Stimulated activated CD8-positive, alpha-beta memory T cell treated with anti-CD3 and anti-CD28 coated beads, Interleukin-2, amount 100 ng/mL, for 1 hour (primary cell): ENCODE measurements at places on chromosomes 12 and 14.
A peak's percentile ranks its signal among the peaks of the same experiment; 100 is the strongest.

- DNase-seq = no peak
Observed at GRCh38 chr12:18551106-18551505, 186.7 kb downstream of the PLCZ1 start.

GRCh38 chr12:52080403-52081251 is 1.1 kb downstream of the SMIM41 start:
- no peak for DNase-seq

GRCh38 chr14:60233251-60233650 is 15.8 kb upstream of the PPM1A start:
- DNase-seq = no peak

DNA sequence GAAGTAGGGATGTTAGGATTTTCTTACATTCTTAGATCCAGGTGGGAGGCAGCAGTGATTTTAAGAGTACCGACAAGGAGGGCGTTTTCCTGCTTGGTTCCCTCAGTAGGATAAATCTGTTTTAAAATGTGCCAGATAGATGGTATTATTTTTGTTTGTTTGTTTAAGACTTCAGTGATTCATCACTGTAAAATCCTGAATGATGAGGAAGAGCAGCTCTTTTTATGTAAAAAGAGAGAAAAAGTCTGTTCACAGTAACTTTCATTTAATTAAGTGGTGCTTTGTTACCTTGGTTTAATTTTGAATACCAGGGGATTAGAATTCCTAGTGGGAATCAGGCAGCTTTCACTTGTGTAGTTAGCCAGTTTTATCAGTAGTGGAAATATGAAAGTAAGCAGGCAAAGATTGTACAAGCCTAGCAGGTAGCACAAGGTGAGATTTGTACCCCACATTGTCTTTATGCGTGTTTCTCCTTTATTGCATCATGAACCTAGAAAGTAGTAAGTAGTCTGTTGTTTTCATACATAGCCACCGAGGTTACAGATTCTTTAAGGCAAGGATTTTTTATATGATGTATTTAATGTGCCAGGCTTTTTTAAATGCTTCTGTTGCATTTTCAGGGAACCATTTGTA is 349.6 kb downstream of the CCDC91 start:
- DNase-seq = no peak

DNA sequence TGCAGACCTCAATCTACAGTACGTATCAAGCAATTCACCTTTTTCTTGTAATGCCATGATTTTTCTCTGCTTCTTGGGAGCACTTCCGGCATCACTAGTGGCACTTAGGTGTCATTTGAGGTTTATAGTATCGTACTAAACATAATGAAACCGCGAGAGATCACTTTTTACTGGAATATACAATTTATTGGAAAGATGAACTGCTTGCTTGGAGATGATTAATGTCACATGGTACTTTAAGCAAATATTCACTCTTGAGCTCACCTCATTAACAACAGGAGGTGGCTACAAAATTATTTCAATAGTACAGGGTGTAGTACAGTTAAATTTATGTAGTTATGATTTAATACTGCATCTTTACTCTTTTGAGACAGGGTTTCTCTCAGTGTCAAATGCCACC is 11.5 kb downstream of the FUT8 start:
- DNase-seq = no peak

DNA sequence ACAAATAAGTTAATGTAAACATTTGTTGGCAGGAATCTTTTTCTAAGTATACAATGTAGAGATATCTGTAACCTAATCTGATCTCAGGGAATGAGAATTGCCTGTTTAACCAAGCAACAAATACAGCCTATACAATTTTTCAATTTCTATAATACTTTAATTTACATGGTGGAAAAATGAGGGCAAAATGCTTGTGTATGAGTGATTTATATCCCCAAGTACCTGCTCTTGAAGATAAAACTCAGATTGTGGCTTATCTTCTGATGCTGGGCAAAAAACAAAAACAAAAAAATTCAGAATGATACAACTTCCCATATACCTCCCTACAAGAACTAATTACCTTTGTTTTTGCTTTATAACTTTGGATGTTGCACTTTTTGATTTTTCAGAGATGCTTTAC is 2.2 kb downstream of the CNOT2 start:
- DNase-seq = no peak

DNA sequence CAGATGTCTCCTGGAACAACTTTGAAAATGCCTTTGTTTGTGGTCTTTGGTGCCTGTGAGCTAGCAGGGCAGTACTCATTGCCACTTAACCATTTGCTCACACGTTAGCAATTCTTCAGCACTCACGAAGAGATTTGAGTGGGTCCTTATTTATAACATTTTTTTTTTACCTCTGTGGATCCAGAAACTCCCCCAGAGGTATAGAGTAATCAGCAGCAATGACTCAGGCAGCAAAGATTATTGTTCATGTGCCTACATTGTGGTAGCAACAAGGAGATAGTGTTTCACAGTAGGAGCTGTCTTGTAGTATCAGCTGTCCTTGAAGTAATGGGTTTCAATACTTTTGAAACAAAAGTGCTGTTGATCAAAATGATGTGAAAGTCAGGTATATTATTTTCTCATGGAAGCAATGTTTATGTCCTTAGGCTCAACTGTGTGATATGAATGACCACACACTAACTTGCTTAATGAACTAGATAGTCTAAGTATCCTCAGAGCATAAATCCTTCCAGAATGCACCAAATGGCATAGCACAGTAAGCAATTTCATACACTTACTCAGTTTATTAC is 304.1 kb downstream of the EGLN3 start:
- no peak for DNase-seq

DNA sequence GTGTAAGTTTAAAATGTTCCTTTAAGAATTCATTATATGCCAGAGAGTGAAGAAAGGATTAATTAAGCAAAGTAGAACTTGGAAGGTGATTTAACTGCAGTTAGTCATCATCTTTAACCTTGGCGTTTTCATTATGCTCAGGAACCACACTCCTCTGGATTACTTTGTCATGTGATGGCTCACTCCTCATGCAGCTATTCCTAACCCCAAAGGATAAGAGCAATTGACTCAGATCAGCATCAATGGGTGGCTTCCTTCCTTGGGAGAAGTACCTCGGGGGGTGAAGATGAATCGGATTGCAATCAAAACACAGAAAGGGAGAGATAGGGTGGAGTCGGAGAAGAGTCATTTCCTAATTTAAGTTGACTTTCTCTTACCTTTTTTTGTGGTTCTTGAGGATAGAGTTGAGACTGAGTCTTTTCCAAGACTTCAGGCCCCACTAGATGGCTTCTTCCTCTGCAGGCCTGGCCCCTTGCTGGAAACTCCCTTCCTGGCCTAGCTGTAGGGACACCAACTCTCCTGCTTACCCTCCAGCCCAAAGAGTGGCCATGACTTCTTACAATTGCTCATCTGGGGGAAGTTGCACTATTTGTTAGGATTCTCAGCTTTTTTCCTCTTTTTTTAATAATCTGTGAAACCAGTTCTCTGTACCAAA is 238.6 kb upstream of the DDHD1 start:
- no peak for DNase-seq

- DNase-seq = peak; percentile 38
Observed at GRCh38 chr14:53217316-53217994, 64.3 kb upstream of the DDHD1 start.

DNA sequence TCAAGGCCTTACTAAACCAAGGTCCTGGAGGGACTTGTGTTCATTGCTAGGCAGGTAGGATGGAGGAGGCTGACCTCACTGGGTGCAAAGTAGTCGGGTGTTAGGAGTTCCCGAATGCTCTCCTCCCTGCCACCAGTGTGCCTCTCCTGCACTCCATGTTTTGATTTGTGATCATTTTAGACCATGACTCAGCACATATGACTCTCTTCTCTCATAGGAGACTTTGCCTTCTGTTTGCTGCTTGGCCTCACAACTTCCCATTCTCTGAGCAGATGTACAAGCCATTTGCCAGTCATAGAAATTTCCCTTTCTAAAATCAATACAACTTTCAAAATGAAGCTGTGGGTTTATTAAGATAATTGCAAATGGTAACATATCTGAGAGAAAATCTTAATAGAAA is 46.6 kb upstream of the LRIG3 start:
- no peak for DNase-seq

DNA sequence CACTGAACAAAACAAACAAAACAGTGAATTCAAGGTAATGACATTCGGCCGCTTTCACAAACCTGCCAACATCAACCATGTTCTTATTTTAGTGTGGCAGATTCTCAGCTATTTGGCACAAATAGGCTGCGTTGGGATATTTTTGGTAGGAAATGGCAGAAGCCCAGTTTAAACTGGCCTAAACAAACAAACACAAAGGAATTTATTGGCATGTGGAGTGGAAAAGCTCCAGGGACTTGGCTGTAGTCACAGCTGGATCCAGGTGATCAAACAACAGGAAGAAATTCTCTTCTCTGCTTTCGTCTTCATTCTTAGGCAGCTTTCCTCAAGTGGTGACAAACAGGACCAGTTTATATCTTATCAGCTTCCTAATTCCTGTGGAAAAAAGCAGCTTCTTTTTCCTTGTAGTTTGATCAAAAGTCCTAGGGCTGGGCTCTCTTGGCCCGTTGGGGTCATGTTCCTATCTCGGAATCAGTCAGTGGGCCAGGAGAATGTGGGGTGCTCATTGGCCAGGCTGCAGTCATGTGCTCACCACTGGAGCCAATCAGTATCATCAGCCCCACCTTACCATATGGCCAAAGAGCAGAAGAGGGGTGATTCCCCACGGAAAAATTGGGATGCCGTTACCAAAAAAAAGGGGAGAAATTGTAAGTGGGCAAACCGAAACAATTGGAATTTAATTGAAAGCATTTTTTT is 22.6 kb downstream of the C12orf75 start:
- DNase-seq = no peak

DNA sequence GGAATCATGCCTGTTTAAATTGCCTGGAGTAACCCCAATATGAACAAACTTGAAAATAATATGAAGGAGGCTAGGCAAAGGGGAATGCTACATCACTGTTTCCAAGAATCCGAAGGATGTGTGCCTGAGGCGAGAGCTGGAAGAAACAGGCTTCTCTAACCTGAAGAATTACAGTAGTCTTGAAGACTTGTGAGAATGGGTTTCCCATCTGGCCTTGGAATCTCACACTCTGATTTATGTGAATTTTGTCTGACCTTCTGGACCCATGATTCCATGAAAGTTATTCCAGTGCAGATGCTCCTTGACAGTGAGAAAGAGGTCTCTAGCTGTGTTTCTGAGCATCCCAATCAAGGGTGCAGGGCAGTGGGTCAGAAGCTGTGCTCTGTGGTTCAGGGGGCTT is 122.1 kb upstream of the PARP11 start:
- DNase-seq = no peak

GRCh38 chr12:95487024-95487423 is 13.1 kb downstream of the METAP2 start:
- no peak for DNase-seq

GRCh38 chr12:66337381-66338010 is 35.2 kb downstream of the HELB start:
- DNase-seq = no peak

- no peak for DNase-seq
Observed at GRCh38 chr12:64004641-64005040, 160.1 kb downstream of the SRGAP1 start.

DNA sequence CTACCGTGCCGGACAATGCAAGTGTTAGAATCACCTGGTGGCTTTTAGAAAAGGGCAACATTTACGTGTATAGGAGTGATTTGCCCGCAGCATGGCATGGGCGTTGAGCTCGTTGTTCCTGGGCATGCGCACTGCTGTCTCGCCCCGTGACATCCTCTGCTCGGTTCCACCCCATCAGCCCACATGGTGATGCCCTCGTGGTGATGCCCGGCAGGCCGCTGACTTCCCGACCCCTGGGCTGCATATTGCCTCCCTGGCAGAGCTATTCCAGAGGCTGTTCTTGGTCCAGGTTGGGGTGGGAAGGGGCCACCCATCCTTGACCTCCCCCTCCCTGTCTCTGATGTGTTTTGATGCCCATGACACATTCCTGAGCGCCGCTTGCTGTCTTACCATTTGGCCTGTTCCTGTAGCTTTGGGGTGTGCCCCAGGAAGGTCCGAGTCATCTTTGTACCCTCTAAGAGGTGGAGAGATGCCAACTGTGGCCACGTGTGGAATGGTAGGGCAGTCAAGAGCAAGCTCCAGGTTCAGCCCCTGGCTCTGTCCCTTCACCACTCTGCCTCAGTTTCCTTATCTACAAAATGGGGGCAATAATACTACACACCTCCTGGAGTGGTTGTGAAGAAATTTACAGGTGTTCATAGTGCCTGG is 4.8 kb downstream of the HIP1R start:
- DNase-seq = no peak

- DNase-seq = no peak
Observed at GRCh38 chr14:26282578-26282977, 315.3 kb downstream of the NOVA1 start.

DNA sequence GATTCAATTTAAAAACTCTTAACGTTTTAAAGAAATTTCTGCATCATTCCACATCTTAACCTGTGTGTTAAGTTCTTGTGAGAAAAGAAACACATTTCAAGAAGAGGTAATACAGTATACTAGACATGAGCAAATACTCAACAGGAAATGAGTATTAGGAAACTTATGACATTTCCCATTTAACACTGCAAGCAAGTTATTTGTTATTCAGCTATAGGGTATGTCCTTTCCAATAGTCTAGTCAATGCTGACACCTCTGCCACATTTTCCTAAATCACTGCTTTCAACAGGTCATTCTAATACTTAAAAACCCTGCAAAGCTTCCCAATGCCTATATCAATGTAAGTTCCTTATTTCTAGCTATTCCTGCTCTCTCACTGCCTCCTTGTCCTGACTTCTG is 93.1 kb downstream of the DDHD1 start:
- no peak for DNase-seq

- no peak for DNase-seq
Observed at GRCh38 chr12:76591476-76591875, 31.9 kb upstream of the OSBPL8 start.

- DNase-seq = no peak
Observed at GRCh38 chr12:87150969-87151662, 878.1 kb downstream of the C12orf50 start.

- no peak for DNase-seq
Observed at GRCh38 chr12:107845226-107845979, 70.9 kb downstream of the ASCL4 start.

DNA sequence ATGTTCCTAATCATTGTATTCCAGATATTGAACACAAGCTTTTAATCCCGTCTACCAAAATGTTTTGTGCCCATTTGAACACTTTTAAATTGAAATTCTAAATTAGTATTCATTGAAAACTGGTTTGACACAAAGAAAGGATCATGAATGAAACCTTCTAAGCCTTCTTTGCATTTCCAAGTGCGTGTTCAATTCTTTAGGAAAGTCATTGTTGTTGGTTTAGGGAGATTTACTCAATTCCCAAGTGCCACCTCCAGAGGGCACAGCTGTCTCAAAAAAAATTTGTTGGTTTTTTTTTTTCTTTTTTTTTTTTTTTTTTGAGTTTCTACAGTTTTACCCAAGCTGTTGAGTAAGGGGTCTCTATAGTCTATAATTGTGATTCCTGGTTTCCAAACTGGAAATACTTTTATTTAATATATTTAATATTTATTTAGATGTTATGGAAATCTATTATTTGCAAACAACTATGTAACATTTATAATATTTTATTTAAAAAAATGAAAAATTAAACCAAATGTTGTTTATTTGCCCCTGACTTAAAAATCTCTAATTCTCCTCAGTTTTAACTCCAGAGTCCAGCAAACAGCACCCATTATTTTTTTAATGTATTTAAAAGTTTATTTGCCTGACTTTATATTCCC is 79.9 kb downstream of the NEDD1 start:
- DNase-seq = no peak
